ENCODE measurements at places on chromosomes 7 and 10. TPM values are rescaled to one million over a fixed set of nuclear protein-coding genes. Genes with fewer than 3 reads are reported as not detected.
A peak's percentile ranks its signal among the peaks of the same experiment; 100 is the strongest.

Gene OR2A5
- total RNA-seq: not detected

Gene FGL2
- total RNA-seq: 7.7 TPM

Gene PCDH15
- not detected for total RNA-seq

GRCh38 chr7:49400891-49401550, 372.4 kb upstream of the VWC2 start:
- H3K4me1 ChIP-seq: no peaks in the 10 kb centered on the region
- H3K36me3 ChIP-seq: no peaks in the 10 kb centered on the region
- no peak overlapping the region for H3K4me3 ChIP-seq
- no peak overlapping the region for H3K27ac ChIP-seq
- DNase-seq: no peak

DNA sequence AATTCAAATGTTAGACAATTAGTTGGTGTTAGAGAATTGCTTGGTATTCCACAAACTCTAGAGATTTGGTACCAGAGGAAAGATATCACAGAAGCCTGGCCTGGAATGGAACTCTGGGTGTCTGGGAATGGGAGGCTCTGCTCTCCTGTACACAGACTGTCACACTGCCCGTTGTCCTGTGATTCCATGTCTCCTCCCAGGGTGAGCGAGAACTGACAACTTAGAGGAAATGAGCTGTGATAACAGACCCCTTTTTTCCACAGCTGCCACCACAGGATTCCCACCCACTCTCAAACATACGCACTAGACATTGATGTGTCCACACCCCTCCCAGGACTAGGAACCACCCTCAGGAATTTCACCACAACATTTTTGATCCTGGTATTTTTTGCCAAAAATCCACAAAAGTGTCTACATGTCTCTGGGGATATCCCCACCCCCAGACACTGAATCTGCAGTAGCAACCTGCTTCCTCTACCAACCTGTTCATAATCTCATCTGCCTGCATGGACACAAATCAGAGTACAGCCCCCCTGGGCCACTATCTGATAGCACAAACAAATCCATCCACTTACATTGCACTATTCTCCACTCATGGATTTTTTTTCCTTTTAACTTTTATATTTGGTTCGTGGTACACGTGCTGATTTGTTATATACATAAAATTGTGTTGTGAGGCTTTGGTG, 4.7 kb downstream of the ZNF273 start:
- no peaks in the 10 kb centered on the region for H3K4me1 ChIP-seq
- DNase-seq: no peak

- no peaks in the 10 kb centered on the region for H3K36me3 ChIP-seq
- no peak overlapping the region for H3K4me3 ChIP-seq
- peak overlapping the region; percentile 76 for H3K27ac ChIP-seq
- no peaks in the 10 kb centered on the region for H3K27me3 ChIP-seq
Observed at GRCh38 chr7:140214075-140214684, 37.4 kb upstream of the KDM7A start.

DNA sequence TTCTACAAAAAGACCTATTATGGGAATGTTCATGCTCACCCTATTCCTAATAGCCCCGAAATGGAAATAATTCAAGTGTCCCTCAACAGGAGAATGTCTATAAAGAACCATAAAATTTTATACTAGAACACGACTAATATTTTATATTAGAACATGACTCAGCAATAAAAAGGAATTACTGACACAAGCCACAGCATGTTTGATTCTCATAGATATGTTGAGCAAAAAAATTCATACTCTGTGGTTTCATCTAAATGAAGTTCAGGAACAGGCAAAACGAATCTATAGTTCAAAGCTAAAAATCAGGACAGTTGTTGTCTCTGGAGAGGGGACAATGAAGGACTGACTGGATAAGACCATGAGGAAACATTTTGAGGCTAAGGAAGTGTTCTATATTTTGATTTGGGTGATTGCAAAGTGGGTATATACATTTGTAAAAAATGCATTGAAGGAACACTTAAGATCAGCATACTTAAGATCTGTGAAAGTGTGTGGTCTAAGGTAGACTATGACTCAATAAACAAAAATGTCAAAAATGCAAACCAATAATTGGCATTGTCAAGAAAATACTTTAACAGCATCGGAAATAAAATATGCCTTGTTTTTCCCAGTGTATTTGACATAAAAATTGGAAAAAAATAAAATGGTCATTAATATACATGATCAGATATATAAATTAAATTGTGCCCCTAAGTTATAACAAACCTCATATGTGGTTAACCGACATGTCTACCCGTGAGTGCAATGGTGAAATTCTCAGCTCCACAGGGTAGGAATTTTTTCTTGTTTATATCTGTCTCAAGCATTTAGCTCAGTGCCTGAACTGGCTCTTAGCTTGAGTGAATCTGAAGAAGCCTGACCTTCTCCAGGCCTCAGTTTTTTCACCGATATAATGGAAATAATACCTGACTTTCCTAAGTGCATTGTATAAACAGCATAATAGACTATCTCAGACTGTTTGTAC, 124.9 kb upstream of the CTTNBP2 start:
- H3K27me3 ChIP-seq: no peaks in the 10 kb centered on the region
- no peak for DNase-seq
- no peak overlapping the region for H3K27ac ChIP-seq
- H3K4me3 ChIP-seq: no peak overlapping the region
- no peaks in the 10 kb centered on the region for H3K36me3 ChIP-seq

DNA sequence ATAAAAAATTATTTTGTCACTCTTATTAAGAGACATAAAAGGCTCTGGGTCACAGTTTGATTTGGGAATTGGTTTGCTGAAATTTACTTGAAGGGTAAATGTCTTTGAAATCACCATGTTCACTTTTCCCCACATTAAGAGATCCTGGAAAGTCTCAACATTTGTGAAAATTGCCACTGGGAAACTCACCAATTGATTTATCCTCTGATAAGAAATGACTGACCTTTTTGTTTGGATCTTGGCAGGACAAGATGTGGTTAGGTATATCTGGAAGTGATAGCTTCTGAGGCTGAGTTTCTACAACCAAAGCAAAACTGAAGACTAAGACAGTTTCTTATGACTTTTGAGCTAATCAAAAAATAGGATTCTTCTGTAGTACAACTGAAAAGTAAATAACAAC, 107.1 kb upstream of the TMEM106B start:
- H3K4me1 ChIP-seq: no peaks in the 10 kb centered on the region
- DNase-seq: no peak
- no peak overlapping the region for H3K4me3 ChIP-seq
- H3K27me3 ChIP-seq: no peaks in the 10 kb centered on the region

GRCh38 chr10:110181911-110182310, 25.5 kb upstream of the MXI1 start:
- H3K27me3 ChIP-seq: no peaks in the 10 kb centered on the region
- no peaks in the 10 kb centered on the region for H3K4me1 ChIP-seq
- no peak overlapping the region for H3K27ac ChIP-seq
- no peaks in the 10 kb centered on the region for H3K36me3 ChIP-seq

DNA sequence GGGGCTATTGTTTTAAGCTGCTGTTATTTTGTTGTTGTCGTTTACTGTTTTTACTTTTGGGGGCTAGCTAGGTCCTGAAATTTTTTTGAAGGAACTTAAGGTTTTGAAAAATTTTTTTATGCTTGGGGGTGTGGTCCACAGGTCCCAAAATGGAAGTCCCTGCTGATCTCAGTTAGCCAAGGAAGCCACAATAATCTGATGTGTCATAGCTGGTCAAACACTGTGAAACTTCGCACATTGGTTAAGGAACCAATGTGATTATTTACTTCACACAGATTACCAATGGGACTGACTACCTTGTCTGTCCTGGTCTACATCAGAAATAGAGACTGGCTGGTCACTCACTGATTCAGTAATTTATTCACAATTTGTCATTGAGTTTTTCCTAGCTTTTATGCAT, 29.5 kb upstream of the HYCC1 start:
- no peaks in the 10 kb centered on the region for H3K36me3 ChIP-seq
- DNase-seq: no peak
- no peaks in the 10 kb centered on the region for H3K27me3 ChIP-seq
- H3K4me3 ChIP-seq: no peak overlapping the region

Measured in pancreas (tissue), 10 donors.